ENCODE measurements at places on chromosomes 13 and 19.
A peak's percentile ranks its signal among the peaks of the same experiment; 100 is the strongest.

GRCh38 chr19:7149956-7150705 lies 80.6 kb downstream of the ZNF557 start:
- no peak for DNase-seq

DNA sequence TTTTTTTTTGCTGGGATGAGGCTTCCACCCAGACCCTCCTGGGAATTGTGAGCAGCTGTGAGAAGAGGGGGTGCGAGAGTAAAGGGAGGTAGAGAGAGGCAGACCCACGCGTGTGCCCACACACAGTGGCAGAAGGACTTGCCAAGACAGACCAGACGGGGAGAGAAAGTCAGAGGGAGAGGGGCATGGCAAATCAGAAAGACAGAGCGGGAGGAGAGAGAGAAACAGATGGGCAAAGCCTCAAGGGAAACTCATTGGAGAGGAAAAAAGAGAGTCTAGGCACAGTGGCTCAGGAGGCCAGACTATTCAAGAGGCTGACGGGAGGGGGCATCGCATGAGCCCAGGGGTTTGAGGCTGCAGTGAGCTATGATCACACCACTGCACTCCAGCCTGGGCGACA lies 17.0 kb downstream of the CATSPERG start:
- DNase-seq: no peak

DNA sequence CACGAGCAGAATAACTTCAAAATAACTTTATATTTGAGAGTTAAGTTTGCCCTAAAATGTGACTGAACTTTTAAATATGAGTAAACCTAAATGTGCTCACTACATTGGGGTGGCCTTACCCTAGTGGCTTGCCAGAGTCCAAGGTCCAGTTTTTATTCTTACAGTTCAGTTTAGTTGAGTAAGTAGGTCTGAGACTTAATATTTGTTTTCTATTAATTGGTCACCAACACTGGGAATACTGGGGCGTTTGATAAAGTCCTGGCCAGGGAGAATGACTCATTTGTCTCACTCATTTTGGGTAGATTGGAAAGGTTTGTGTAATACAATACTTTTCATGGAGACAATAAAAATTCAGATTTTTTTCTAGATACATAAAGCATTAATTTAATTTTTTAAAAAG lies 127.8 kb upstream of the SPATA13 start:
- DNase-seq: no peak

DNA sequence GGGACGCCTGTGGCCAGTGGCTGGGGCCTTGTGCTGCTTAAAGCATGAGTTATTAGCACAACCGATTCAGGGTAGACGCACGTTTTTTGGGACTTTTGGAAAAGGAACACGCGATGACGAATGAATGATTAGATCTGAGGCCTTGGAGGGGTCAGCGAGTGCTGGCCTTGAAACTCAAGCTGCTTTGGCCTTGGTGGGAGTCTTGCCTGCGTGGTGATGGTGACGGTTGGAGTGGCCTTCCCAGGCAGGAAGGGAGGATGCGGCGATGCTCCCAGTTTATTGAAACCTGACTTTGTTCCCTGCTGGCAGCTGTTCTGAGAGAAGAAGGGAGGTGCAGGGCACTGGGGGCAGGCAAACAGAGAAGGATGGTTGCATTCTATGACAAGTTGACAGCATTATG lies 63.1 kb upstream of the RNF113B start:
- no peak for DNase-seq

DNA sequence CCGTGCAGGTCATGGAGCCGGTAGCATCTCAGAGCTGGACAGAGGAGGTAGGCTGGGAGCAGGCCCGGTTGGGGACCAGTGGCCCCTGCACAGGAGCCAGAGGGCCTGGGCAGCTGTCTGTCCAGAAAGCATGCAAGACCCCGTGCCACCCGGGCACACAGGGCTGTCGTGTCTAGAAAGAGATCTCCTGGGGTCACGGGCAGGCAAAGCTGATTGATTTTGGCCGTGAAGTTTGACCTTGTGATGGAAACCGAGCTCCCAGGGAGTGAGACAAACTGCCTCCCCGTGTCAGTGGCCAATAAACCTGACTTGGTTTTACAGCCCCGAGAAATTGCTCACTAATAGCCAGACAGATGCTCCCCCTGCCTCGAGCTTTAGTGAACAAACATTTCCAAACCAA lies 98.8 kb downstream of the KDM4B start:
- DNase-seq: no peak

- no peak for DNase-seq
Measured at GRCh38 chr13:99218545-99218944, 17.9 kb downstream of the UBAC2 start.

DNA sequence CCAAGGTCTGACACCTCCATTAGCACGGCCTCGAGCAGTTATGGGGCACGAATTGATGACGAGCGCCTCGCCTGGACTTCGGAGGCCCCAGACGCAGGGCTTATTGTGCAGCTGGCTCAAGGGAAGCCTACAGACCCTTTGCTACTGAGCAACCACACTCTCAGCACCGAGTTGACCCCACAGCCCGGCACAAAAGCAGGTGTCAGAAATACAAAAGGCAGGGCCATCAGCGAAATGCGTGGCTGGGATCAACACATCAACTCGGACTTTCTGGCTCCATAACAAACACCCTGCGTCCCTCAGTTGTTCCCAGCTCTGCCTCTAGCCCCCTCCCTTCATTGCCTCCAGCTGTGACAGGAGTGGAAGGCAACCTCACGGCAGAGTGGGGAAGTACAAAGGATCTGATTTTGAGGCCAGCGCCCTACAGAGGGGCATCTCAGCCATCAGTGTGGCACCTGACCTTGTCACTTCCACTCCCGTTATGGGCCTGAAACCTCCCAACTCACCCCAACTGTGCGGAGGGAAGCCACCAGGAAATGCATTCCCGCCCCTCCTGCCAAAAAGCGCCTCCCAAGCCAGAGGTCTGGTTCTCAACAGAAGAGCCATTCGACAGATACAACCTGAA lies 18.0 kb downstream of the PEPD start:
- DNase-seq: no peak

DNA sequence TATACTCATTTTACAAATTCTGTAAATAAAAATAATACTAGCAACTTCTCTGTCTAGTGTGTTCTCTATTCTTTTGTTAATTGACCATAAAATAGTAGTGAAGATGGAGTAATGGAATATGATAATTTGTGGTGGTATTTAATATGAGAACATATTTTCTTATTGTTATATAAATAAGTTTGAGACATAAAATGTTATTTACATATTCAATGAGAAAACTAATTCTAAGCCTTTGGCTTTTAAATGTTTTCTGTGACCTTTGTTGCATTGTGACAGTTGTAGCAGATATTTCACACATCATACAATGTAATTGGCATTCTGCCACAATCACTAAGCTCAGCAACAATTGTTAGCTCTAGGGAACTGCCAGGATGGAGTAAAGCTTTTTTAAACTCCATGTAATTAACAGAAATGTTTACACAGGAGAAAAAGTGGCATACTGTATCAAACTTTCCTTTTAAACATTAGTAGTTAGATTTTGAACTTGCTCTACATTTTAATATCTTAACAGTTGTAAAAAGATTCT lies 562.1 kb upstream of the PCDH9 start:
- DNase-seq: no peak

GRCh38 chr13:94534166-94534565 lies 54.7 kb upstream of the DCT start:
- no peak for DNase-seq

DNA sequence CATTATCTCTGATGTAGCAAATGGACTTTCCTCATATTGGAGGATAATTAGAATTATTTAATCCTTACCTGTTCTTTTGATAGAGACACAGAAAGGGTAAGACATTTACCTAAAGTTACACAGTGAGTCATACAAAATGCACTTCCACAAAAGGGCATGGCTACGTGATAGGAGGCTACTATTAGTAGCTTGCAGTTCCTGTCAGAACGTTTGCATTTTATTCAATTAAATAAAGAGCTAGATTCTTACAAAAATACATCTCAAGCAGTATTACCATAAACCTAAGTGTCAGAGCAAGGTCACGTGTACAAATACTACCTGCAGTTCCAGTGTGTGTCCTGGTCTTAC lies 120.6 kb downstream of the ESD start:
- no peak for DNase-seq

DNA sequence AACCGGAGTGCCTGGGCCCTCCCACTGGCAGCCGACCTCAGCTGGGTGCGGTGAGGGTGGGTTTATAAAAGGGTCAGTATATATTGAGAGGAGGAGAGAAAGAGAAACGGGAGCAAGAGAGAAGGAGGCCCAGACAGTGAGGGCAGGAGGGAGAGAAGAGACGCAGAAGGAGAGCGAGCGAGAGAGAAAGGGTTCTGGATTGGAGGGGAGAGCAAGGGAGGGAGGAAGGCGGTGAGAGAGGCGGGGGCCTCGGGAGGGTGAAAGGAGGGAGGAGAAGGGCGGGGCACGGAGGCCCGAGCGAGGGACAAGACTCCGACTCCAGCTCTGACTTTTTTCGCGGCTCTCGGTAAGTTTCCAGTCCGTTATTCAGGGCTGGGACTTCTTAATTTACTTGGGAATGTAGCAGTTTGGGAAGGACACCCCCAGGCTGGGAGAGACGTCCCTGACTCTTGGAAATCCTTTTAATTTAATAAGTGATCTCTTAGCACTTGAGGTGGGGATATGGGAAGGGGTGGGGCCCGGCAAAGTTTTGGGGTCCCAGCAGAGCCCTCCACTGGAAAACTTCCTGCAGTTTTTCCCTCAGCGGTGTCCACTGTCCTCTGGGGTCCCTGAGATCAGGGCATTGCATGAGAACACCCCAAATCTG lies at the start of gene EMP3:
TSS of gene EMP3 (plus strand) at position 288 of the 646 bp plus-strand sequence. CDS start 1,293 bp downstream, outside the sequence.
- peak; percentile 81 for DNase-seq

All from activated T-cell treated with anti-CD3 and anti-CD28 coated beads for 1 hour (primary cell).